ENCODE measurements at places on chromosomes 4 and X.

GRCh38 chr4:5500165-5500564 is 208.2 kb downstream of the EVC2 start:
- no peak for DNase-seq

- no peak for DNase-seq
Measured at GRCh38 chr4:41819621-41820020, 71.1 kb upstream of the PHOX2B start.

- no peak for DNase-seq
Measured at GRCh38 chrX:85108165-85108564, 104.5 kb downstream of the APOOL start.

- no peak for DNase-seq
Measured at GRCh38 chr4:7281691-7282665, 89.6 kb downstream of the SORCS2 start.

DNA sequence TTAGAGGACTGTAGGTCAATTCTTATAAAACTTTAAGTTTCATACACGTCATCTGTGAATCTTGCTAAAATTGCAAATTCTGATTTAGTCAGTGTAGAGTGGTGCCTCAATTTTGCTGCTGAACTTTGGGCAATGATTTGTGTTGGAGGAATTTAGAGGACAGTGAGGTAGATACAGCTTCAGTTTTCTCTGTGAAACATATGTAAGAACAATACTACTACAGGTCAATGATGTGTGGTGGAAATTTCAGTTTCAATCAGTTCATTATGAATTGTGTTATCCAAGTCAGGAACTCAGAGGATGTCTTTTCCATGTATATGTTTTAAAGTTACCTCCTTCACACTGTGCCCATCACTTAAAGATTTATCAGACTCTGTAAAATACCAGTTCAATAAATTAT is 1597.8 kb upstream of the PCDH10 start:
- DNase-seq: no peak

DNA sequence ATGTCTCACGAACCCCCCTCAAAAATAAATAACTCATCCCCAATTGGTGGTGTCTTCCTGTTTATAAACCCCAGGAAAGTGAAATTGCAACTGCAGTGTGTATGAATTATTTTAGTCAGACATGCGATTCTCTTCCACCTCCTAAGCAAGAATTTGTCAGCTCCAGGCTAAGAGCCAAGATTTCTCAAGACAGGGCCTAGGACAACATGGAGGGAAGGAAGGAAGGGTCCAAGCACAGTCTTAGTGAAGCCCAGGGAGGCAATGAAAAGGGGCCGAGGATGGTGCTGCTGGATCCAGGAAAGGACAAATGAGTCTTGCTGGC is 20.0 kb downstream of the SH3KBP1 start:
- DNase-seq: peak; percentile 60

- no peak for DNase-seq
Measured at GRCh38 chr4:142875117-142875516, 29.0 kb upstream of the INPP4B start.

DNA sequence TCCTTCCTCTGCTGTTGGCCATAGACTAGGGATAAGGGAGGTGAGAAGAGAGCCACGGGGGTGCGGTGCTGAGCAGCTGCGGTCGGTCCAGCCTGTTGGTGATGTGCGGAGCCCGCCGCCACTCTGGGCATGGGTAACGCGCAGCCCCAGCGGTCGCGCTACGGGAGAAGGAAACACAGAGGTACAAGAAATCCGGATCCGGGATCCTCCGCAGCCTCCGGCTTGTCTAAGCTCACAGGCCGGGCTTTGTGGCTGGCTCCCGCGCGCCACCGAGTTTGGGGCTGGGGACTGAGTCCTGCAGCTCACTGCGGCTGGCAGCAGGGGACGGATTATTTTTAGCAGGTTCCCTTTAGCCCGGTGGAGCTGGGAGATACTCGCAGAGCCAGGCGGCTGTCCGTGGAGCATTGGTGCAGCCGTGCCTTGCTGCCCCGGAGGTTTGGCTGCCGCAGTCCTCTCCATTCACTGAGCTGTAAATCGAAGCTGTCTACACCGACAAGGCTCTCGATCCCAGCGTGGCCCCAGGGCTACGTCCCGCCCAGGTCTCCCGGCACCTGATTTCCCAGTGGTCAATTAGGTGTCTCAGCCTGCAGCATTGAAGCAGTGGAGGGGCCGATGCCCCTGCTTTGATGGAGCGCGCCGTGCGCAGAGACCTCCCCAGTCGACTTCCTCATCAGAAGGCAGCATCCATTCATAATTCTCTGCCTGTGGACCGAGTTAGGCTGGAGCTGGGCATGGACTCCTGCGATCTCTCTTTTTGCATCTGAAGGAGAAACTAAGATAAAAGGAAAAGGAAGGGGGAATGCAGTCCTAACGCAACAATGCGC is 81.9 kb upstream of the SCML1 start:
- peak; percentile 4 for DNase-seq

DNA sequence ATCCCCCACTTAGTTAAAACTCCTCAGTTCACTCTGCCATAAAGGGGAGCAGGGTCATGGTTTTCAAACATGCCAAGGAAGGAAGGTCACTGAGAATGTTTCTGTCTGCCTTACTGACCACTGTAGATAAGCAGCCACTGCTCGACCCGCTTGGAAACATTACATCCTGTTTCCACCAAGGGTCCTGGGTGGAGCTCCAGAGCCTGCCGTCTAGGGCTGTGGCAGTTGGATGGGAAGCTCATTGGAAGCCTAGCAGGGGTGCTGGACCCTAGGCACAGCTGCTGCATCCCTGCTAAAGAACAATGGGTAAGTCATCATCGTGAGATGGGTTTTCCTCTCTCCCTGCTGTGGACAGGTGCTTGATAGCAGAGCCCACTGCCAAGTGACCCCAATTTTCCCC is 76.0 kb upstream of the SRD5A3 start:
- DNase-seq: no peak

DNA sequence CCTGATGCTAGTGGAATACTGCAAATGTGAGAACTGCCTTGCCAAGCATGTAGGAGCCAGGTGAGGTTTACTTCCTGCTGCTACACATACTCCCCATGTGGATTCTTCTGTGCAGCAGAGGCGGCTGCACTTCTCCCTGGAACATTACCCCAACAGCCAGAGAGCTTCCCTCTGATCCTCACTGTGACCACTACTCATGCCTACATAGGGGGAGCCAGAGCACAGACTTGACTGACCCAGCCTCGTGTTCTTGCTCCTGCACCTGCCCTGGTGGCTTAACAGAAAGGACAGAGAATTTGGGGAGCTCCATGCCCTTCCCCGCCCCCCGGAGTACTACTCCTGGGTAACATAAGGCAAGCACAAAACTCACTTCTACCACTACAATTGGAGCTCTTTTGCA is 38.4 kb downstream of the UGT2A2 start:
- no peak for DNase-seq

DNA sequence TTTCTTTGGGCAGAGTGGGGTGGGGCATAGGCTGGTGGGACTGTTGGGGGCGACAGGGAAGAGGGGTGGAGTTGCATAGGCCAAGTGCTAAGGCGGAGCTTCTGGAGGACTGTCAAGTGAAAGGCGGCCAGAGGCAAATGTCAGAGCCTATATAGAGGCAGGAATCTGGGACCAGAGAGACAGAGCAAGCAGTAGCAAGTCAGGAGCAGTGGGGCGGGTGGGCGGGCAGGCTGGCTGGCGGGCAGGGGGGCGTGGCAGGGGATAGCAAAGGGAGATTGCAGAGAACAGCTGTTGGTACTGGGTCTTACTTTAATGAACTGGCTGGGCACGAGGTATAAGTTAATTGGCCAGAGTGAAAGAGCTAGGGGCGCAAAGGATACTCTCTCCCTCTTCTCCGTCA is 89.8 kb downstream of the RTL9 start:
- DNase-seq: no peak

- DNase-seq: no peak
Measured at GRCh38 chr4:94623126-94623911, 134.4 kb upstream of the BMPR1B start.

DNA sequence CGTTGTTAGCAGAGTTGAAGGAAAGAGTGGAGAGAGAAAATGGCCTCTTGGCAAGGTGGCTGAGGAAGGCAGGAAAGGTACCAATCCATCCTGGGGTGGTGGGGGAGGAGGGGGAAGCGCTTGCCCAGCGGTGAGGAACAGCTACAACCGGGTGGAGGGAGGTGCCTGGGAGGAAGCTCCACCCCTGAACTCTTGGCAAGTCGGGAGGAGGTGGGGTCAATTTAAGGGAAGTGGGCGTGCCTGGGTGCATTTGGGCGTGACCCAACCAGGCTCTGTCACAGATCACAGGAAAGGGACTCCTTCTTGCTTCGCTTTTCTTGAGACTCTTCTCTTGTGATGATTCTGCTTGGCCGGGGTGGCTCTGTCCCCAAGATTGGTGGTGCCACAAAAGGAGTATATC is 41.7 kb downstream of the BCORL1 start:
- peak; percentile 62 for DNase-seq

- DNase-seq: peak; percentile 28
Measured at GRCh38 chr4:82744284-82744968, 54.2 kb downstream of the SCD5 start.

DNA sequence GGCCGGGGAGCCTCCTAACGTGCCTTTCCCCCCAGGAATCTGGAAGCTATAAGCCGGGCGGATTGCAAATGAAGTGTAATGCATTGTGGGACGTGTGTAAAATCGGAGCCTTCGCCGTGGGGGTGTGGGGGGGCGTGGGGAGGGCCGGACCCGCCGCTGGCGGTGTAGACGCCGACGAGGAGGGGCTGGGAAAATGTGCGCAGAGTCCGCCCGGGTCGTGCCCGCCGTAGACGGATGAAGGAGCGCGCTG is 1.3 kb downstream of the STOX2 start:
- no peak for DNase-seq

- peak; percentile 7 for DNase-seq
Measured at GRCh38 chrX:110786486-110786885, 9.1 kb downstream of the CHRDL1 start.
